ENCODE measurements at places on chromosomes 7 and 10.

- DNase-seq: no peak
Measured at GRCh38 chr10:45256246-45256645, 59.2 kb downstream of the OR13A1 start.

DNA sequence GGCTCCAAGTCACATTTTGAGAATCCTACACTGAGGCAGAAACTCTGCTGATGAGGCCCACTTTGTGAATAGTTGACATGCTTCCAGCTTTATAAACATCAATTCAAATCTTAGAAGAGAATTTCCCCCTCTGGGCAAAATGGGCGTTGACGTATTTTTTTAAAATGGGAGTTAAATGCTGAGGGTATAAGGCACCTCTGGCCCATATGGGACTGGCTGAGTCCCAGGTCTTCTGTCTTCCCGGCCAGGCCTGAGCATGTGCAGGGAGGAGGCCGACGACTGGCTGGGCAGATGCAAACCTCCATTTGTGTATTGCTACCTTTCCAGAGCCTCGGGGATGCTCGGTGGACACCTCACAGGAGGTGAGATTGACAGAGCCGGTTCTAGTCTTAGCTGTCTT, 37.7 kb downstream of the BUB3 start:
- no peak for DNase-seq

GRCh38 chr7:151930695-151931094, 25.6 kb upstream of the GALNTL5 start:
- no peak for DNase-seq

DNA sequence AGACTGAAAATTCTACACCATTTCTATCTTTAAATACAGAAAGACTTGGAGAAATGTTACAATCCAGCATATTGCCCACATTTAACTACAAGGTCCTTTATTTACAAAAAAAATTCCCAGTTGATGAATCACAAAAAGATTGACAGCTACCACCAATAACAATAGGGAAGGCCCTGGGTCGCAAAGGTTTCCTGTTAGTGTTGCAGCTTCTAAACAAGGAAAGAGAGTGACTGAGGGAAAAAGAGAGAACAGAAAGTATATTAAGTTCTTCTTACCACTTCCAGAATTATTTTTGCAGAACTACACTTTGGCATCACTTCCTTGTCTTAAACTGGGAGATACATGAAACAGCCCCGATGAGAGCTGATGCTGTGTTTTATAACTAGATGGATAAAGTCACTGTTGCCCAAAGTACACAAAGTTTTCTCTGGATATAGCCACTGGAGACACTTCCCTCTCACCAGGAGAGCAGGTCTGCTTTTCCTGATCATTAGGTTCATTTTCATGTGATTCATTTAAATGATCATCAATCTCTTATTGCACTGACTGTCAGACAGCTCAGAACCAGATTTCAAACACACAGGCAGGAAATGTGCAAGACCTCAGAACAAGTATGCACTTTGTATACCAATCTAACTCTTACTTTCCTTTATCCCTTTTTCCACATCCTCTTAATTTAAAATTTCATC, 57.0 kb downstream of the SHTN1 start:
- no peak for DNase-seq

DNA sequence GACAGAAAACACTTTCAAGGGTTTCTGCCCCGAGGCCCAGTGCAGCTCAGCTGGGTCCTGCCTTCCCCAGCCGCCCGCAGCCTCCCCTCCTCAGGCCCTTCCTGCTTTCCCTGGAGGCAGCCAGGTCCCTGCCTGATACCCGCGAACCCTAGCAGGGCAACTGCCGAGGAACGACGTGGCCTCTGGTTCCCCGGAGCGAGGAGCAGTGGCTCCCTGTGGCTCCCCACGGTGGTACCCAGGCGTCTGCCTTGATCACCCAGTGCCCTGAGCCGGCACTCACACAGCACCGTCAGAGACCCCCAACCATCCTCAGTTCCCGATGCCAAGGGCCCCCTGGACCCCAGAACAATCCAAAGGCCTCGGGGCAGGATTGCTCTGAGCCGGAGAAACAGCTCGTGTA, 58.3 kb downstream of the CFAP46 start:
- DNase-seq: no peak

DNA sequence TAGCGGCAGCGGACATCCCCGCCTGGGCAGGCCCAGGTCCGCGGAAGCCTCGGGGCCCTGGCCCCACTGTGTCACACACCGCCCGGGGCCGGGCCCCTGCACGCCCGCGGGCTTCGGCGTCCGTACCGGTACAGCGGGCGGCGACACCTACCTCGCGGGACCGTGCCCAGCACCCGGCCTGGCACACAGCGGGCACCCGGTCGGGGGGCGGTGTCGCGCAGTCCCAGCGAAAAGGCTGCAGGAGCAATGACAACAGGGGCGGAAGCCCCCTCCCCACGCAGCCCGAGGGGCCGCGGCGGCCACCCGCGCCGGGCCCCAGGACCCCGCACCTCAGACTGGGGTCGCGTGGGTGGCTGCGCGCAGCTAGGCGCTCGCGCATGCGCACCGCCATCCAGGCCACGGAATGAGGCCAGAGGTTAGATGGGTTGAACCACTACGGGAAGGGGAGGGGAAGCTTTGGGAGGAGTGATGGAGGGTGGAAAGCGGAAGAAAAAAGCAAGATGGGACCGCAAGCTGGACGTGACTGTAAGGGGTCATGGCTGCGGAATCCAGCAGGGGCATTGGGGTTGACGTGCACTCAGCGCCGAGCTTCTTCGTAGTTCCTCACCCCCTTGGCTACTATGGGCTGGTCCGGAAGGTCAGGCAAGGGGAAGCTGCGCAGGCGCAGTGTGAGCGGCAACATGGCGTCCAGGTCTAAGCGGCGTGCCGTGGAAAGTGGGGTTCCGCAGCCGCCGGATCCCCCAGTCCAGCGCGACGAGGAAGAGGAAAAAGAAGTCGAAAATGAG, at the start of the genes BCCIP and UROS:
Gene BCCIP (plus strand): TSS at position 669 of the 785 bp plus-strand sequence. CDS start 12 bp downstream, at position 681.
Gene UROS (minus strand): TSS at position 381 of the 785 bp plus-strand sequence. CDS start 6,759 bp downstream, outside the sequence.
- peak; percentile 86 for DNase-seq

DNA sequence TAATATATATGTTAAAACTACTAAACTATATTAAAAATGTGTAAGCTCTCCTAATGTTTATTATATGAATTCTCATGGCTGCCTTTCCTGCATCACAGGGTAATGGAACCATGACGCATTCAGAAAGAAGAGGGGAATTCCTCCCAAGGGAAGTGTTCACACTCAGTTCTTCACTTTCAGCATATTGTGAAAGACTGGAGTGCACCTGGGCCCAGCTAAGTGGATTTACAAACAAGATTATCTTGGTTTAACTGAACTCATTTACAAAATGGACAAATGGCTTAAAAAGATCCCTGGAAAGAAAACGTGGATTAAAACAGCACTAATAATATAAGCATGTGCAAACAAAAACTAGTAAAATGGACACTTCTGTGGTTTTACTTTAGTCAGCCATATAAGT, 149.8 kb downstream of the DOCK4 start:
- DNase-seq: no peak

- no peak for DNase-seq
Measured at GRCh38 chr10:116707981-116708380, 34.4 kb downstream of the HSPA12A start.

DNA sequence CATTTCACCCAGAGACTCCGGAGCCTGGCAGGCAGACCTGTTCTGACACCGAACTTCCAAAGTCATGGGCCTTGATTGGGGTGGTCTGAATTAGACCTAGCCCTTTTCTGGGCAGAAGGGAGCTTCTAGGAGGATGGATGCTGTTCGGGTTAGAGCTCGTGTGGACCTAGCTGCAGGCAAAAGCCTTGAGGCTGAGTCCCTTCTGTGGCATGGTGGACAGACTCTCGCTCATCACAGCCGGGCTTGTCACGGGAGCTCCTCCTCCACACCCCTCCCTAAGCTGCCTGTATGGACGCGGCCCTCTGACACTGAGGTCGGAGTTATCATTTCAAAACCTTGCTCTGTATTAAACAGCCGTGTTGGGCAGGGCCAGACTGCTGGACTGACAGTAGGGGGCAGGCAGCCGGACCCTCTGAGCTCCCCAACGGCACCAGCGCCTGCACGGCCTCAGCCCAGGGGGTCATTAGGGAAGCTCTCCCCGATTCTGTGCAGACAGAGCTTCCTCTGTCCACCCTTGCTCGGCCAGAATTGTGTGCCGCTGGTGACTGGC, 2.2 kb downstream of the IRF5 start:
- DNase-seq: no peak

DNA sequence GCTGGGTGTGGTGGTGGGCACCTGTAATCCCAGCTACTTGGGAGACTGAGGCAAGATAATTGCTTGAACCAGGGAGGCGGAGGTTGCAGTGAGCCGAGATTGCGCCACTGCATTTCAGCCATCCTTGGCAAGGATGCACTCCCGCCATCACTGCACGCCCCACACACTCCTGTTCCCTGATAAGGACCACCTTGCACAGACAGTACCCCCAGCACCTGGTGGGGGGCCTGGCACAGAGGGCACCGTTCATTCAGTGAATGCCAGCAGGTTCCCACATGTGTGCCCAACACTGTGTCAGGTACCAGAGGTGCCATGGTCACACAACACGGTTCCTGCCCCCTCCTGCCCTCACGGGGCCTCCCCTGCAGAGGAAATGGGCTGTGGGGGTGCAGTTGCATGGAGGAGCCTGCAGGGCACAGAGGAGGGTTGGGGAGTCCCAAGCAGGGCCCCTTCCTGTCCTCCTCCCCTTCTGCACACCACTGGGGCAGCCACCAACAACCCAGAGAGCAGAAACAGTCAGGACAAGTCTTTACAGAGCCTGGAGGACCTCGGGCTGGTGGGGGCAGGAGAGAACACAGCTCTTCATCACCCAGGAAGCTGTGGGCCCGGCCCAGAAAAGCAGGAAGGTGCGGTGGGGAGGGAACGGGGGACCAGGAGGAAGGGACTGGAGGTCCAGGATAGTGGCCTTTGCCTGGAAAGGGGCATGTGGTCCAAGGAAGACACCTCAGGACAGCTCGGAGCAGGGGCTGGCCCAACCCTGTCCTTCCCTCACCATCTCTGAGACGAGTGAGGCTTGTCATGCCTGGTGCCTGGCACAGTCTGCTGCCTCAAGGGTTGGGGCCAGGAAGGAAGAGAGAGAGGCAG, 7.1 kb downstream of the CRYGN start:
- no peak for DNase-seq

GRCh38 chr7:41203542-41203941, 499.3 kb downstream of the INHBA start:
- DNase-seq: no peak

- no peak for DNase-seq
Measured at GRCh38 chr7:90777465-90777864, 181.3 kb downstream of the CDK14 start.

- no peak for DNase-seq
Measured at GRCh38 chr10:75191821-75192568, 18.6 kb upstream of the VDAC2 start.

DNA sequence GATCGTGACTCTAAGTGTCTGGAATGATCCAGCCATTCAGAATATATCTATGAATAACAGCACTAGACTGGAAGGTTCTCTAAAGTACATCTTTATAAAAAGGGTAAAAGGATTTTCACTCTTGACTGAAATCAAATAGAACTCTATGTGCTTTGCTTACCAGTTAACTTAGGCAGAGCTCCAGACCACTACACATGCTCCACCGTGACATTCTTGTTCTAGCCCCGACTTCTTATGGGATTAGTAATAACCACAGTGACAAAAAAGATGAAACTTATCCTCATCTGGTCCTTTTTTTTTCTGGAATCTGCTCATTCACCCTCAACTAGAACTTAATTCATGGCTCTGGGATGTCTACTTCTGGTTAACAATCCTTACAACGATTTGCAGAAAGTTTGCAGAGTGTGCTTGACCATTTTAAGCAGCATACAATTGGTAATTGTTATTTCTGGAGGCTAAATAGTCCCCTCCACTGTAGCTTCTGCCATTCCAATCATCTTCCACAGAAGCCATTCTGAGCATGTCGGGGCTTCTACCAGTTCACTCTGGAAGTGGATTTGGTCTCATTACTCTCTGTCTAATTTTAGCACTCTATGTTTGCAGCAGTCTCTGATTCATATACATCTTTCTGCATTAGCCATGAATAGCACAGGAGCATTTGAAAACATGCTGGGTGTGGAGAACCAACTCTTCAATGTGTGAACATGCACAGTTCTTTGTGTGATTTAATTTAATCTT, 163.7 kb upstream of the CDC14C start:
- no peak for DNase-seq

- no peak for DNase-seq
Measured at GRCh38 chr10:104336821-104337467, 1.3 kb downstream of the ITPRIP start.

- no peak for DNase-seq
Measured at GRCh38 chr10:42959833-42960232, 117.0 kb upstream of the RET start.

DNA sequence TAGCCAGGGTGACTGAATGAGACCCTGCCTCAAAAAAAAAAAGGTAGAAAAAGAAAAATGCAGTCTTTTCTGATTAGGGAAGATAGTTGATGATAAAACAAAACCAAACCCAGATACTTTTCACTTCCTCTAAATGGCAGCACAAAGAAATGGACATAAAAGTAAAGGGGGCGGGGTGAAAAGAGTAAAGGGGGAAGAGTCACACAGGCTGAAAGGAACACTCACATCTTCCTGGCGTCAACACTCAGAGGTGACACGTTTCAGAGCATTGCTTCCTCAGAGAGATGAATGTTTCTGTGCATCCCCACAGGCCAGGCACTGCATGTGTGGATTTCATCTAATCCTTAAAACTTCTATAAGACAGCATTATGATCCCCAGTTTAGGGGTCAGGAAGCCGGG, 81.2 kb downstream of the HIPK2 start:
- DNase-seq: no peak

GRCh38 chr7:91294639-91295220, 30.5 kb downstream of the FZD1 start:
- no peak for DNase-seq

DNA sequence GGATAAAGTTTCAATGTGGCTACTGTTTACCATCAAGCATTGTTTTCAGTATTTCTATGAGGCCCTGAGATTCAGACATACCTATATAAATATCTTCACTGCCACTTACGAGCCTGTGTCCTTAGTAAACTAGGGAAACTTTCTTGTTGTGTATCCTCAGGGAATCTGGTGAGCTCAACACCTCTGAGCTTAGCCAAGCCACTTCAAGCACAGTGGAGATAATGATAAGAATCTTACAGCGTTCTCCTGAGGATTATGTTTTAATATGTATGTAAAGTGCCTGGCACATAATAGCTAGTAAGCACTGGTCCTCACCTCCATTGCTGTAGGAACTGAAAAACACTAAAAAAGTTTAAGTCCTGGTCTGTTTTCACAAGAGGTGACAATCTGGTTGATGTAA, 268.3 kb downstream of the SKIDA1 start:
- DNase-seq: no peak

DNA sequence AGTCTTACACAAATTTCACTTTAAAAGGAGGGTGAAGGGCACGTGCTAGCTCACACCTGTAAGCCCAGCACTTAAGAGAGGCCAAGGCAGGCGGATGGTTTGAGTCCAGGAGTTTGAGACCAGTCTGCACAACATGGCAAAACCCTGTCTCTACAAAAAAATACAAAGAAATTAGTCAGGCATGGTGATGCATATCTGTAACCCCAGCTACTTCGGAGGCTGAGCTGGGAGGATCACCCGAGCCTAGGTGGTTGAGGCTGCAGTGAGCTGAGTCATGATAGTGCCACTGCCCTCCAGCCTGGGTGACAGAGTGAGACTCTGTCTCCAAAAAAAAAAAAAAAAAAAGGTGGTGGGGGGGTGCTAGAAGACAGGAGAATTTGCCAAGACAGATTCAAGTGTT, 237.3 kb upstream of the KLF14 start:
- no peak for DNase-seq

Measured in stimulated activated CD8-positive, alpha-beta memory T cell treated with anti-CD3 and anti-CD28 coated beads, Interleukin-4, amount 100 ng/mL, for 1 hour (primary cell).